ENCODE measurements at places on chromosomes 11 and 22.

GRCh38 chr11:34238966-34239365 lies 118.8 kb downstream of the ABTB2 start:
- DNase-seq: no peak

- DNase-seq: no peak
These were observed 52.2 kb upstream of the L3MBTL2 start for GRCh38 chr22:41152902-41153301.

- no peak for DNase-seq
These were observed 62.5 kb upstream of the CD44 start for GRCh38 chr11:35076201-35077100.

GRCh38 chr11:120184371-120184945 lies 26.4 kb upstream of the OAF start:
- DNase-seq: no peak

GRCh38 chr22:19568337-19569275 lies 44.4 kb upstream of the CLDN5 start:
- DNase-seq: no peak

DNA sequence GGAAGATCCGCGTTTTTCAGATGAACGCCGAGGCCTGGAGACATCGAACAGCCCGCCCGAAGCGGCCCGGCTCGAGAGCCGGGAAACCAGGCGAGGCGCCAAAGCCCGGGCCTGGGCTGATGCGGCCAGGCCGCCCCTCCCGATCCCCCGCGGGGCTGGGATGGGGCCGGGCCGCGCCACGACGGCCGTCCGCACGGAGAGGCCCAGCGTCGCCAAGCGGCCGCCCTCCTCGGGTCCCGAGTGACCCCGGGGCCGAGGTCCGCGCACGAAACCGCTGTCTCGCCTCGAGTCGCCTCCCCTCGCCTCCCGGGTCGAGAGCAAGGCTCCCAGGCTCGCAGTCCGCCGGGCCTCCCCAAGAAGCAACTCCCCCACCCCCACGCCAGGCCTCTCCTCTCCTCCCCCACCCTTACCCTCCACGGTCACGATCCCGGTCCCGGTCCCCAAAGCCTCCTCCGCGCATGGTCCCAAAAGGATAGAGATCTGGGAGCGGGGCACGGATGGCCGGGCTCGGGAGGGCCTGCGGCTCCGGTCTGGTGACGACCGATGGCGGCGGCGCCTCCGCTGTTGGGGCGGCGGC lies 482 bp downstream of the DDX17 start:
- no peak for DNase-seq

DNA sequence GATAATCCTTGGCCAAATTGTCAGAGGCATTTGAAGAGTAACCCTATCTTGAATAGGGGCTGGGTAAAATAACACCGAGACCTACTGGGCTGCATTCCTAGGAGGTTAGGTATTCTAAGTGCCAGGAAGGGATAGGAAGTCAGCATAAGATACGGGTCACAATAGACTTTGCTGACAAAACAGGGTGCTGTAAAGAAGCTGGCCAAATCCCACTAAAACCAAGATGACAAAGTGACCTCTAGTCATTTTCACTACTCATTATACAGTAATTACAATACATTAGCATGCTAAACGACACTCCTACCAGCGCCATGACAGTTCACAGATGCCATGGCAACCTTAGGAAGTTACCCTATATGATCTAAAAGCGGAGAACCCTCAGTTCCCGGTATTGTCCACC lies 964 bp upstream of the REXO2 start:
- no peak for DNase-seq

GRCh38 chr11:7019500-7020182 lies 505 bp downstream of the ZNF214 start:
- no peak for DNase-seq

- DNase-seq: no peak
These were observed 10.3 kb upstream of the POLD3 start for GRCh38 chr11:74581954-74582547.
